Stimulated activated CD8-positive, alpha-beta memory T cell treated with anti-CD3 and anti-CD28 coated beads, Interleukin-4, amount 100 ng/mL, for 4 hours (primary cell): ENCODE measurements at places on chromosomes 1 and 21.

DNA sequence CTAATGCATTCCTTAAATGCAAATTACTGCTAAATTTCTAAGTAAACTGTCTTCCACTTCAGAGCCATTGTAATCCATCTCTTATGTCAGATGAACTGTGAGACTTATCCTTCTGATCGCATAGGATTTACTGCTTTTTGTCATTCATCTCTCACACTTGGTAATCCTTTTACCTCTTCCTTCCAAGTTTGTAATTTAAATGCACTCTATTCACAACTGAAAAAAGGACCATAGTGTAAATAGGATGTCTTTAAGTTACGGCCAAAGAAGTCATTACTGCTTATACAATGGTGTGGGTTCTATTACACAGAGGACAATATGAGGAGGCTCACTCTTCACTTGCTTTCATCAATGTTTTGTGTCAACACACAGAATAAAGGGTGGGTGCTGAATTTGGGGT, 393.3 kb downstream of the PTBP2 start:
- no peak for DNase-seq

DNA sequence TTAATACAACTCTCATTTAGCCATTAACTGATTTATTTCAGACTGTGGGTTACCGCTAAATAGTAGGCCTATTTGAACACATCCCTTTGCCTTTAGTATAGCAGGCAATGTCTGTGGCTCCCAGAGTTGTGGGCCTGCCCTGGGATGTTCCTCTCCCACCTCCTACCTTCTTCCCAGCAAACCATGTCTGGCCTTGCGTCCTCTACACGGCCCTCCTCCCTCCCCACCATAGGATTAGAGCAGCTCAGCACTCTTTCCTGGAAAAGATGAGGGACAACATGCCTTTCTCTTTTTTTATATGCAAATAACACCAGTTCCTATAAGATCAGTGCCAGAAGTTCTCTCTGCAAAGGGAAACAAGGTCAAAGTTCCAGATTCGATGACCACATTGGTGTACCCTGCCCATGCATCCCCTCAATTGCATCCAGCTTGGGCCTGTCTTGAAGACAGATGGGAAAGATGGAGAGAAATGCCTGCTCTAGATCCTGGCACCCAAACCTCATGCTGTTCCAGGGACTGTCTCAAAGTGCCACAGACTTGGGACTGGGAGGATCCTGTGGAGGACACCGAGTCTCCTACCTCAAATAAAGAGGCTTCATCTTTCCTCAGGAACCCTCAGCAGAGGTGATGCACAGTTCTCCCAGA, 57.2 kb downstream of the CD46 start:
- DNase-seq, result no peak

- DNase-seq, result no peak
These were observed 74.6 kb upstream of the PDC start for GRCh38 chr1:186535388-186536133.

DNA sequence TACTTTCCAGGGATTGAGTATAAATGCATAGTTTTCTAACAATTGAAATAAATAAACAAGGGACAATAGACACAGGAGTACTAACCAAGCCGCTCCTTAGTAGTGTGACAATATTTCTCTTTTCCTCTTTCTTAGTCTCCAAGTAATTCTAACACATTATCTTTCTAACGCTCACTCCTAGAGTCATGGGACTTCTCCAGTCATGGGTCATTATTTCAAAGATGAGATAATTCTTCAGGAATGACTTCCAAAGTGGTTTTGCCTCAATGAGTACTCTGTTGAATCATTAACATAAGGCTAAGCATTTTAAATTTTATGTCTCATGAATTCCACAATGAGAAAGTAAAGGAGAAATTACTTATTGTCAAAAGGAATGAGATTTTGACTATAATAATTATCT, 605.8 kb upstream of the ADAMTS5 start:
- no peak for DNase-seq

DNA sequence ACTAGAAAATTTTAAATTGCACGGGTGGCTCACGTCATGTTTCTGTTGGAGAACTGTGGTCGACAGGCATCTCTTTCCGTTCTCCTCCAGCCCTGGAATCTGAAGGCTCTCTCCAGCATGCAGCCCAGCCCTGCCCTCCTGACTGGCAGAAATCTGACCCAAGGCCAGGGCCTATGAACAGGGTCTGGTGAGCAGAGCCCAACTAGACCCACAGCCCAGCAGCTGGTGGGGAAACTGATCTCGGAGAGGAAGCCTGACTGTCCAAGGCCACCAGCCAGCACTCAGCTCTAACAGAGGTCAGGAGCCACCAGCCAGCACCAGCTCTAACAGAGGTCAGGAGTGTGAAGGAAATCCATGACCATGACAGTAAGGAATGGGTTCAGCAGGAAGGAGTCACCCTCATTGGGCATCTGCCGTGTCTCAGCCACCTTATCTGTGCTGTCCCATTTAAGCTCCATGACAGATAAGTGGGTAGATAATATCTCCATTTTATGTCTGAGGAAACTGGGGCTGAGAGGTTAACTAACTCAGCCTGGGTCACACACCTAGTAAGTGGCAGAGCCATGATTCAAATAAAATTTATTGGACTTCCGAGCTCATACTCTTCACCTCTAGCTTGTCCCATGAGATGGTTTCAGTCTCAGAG, 20.2 kb upstream of the PKP1 start:
- DNase-seq, result no peak

- no peak for DNase-seq
These were observed 42.9 kb downstream of the RUNX1 start for GRCh38 chr21:35006248-35006647.

DNA sequence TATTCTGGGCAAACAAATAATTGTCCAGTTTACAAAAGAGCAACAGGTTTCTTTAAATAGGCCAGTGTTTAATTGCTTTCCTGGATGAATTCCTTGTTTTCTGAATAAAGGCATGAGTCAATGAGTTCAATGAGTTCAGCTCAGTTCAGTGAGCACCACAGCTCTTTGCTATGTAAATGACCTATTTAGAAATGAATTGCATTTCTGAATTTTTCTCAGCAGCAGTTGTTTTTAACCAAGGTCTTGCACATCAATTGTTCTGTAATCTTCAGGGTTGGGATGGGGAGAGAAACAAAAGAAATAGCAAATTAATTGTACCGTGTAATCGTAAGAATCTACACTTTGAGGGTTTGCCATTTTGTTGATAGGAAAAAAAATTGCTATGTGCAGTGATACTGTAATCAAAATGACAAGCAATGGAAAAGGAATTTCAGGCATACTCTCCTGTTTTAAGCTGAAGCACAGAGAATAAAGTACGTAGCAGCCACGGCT, 45.7 kb downstream of the MIS18A start:
- DNase-seq, result no peak

DNA sequence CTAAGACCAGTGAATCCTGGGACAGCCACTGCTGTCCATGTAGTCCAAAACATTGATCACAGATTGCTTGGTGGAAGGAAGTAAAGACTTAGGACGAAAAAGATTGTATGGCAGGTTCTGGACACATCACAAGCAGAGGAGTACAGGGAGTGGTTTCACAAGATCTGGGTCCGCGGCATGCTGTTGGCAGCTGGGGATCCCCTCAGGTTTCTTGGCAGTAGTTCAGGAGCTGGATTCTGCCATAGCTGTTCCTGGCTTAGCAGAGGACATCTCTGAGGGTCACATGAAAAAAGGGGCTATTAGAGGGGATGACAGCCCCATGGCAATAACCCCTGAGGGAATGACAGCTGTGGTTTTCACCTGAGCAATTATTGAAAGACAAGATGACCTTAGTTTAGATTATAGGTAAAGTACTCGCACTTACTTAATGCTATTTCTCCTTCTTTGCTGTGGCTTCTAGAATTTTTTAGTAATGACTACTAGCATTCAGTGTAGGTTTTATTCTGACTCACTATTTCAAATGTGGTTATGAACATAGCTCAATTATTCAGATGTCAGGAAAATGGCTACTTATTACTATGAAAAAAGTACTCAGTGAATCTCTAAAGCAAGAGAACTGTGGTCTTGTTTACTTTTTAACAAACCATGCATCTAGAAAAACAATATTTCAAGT, 8.2 kb downstream of the KRTAP27-1 start:
- no peak for DNase-seq

DNA sequence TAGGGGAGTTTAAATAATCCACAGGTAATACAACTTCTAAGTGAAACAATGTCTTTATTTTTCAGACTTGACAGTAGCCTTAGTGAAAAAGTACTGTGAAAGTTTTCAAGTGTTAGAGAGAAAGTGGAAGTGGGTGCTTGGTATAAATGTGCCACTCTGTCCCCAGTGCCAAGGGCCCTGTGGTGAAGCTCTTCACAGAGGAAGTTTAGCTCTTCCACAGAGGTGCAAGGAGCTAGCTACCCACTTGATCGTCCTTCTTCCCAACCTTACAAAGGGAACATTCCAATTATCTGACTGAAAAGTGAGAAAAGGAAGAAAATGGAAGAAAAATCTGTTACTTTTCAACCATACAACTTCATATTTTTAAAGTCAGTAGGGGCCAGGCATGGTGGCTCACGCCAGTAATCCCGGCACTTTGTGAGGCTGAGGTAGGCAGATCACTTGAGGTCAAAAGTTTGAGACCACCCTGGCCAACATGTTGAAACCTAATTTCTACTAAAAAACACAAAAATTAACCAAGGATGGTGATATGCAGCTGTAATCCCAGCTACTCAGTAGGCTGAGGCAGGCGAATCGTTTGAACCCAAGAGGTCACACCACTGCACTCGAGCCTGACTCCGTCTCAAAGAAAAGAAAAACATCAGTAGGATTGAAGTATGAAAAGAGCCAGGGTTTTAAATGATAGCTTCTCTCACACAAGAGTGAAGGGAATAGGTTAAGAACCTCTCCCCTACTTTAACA, 41.0 kb upstream of the PTPRC start:
- DNase-seq, result no peak

DNA sequence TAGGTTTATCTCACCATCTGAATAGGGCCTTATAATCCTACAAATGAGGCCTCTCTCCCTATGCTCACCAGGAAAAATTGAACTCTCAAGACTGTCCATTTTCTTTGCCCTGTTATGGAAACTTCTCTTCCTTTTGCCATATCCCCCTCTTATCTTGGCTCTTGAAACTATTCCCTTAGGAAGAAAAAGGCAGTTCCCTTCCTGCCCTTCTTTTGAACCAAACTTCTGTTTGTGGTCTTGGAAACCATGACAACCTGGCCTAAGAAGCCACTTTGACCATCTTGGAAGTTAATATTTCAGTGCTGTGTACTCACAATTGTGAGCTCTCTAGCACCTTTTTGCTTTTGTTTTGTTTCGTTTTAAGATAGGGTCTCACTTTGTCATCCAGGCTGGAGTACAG, 40.0 kb downstream of the ATP2B4 start:
- DNase-seq, result no peak

GRCh38 chr1:91895832-91896556, 10.0 kb upstream of the TGFBR3 start:
- no peak for DNase-seq
